ENCODE measurements at places on chromosomes 1 and 21.

- DNase-seq, result no peak
Observed at GRCh38 chr1:29752141-29752540, 515.8 kb downstream of the PTPRU start.

DNA sequence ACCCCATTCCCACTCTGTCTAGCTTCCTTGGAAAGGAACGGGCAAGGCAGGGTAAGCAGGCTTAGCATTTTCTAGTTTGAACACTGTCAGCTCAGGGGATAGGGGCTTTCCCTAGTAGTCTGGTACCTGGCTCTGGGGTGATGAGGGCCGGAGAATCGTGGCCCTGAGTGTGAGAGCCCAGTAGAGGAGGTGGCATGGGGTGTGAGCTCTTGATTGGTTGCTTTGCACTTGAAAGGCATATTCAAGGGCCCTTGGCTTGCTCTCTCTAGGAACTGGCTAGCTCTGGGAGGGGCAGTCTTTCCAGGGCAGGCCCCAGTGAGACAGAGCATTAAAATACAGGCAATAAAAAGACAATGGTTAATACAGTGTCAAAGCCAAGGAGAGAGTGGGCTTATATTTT lies 10.8 kb upstream of the EXTL1 start:
- DNase-seq, result no peak

DNA sequence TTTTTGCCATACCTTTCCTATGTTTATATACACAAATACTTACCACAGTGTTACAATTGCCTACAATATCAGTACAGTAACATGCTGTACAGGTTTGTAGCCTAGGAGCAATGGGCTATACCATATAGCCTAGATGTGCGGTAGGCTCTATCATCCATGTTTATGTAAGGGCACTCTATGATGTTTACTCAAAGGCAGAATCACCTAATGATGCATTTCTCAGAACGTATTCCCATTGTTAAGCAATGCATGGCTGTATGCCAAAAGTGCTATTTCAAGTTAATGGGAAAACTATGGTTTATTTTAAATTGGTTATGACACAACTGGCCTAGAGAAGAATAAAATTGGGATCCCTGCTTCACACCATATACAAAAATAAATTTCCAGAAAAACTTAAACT lies 36.9 kb upstream of the DISP1 start:
- DNase-seq, result no peak

GRCh38 chr1:116150368-116150767 lies 39.2 kb downstream of the MAB21L3 start:
- DNase-seq, result no peak

- no peak for DNase-seq
Observed at GRCh38 chr1:163922743-163923201, 601.0 kb downstream of the NUF2 start.

DNA sequence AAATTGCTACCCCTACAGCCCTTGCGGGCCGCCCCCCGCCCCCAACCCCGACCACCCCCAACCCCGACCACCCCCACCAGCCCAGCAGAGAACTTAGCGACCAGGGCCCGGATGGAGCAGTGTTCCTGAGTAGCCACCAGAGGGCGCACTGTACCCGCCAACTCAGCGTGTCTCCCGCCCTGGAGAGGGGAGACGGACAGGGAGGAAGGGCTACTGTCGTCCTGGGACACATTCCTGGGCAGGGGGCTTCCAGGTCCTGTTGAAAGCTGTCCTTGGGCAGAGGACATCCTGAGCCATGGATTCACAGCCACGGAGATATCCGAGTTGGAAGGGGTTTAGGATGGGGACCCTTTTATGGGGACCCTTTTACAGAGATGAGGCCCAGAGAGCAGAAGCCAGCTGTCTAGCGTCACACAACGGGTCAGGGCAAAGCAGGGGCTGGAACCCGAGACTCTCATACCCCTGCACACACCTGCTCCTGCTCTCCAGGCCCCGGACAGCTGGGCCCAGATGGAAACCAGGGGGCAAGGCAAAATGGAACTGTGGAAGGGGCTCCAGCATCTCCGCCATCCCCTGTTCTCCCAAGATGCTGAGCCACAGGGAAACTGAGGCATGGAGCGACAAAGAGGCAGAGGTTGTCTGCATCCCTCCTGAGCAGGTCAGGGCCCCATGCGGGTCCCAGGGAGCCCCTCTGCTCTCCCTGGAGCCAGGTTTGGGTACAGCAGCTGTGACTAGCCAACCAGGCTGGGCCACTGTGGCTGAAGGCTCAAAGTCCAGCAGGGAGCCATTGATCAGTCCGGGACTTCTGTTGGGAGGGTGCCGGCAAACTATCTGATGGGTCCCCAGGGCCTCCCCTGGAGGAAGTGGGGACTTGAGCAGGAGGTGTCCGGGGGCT lies 25.0 kb upstream of the LAPTM5 start:
- peak; percentile 64 for DNase-seq

DNA sequence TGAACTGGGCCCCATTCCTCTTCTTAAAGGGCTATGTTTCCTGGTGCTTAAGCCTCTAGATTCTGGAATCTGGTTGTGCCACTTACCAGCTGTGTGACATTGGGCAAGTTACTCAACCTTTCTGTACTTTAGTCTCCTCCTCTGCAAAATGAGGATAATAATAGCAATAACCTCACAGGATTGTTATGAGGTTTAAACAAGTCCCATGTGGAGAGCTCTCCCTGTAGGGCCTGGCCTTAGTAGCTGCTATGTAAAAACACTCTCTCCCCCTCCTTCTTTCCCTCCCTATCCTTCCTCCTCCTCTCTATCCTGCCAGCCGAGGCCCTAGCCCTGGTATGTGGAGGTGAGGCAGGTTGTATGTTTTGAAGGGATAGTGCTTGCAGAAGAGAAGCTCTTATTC lies 8.2 kb upstream of the PEAR1 start:
- DNase-seq, result no peak

GRCh38 chr21:29022166-29022565 lies 2.3 kb upstream of the USP16 start:
- no peak for DNase-seq

DNA sequence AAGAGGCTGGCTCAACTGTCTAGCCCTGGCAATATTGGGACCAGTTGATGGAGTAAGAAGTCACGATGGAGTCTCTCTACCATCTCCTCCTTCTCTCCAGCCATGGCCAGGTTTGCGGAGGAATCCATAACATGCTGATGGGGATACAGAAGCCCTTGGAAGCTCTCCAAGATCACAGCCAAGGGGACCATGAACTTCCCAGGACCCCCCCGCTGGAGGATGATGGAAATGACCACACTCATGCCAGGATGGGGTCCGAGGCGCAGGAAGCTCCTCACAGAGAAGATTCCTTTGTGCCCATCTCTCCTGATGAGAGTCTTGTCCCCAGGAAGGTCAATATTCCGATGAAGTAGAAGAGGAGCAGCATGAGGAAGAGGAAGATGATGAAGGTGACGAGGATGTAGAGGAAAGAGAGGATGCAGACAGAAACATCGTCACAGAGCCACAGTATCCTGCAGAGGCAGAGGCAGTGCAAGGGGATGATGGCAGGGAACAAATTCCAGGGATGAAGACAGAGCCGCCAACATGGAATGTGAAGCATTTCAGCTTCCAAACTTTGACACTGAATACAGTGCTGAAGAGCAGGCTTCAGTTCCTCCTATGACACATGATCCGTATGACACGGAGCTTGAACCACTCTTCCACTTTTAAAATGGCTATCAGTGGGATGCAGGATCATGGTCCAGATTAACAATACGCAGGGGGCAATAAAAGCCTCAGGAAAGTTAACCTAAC lies 57.9 kb upstream of the EDN2 start:
- no peak for DNase-seq

DNA sequence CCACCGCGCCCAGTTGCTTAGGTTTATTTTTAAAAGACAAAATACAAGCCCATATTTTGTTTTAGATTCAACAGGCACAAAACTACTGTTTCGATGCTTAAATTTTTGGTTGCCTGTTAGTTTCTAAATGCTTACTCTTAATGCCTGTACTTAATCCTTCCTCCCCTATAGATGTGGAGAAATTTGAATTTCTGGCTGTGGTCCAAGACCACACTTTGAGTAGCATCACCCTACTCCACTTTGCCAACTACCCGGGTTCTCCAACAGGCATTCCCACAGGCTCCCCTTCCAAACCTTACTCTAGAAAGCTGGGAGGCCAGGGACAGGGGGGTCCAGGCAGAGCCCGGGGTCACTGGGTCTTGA lies 20.0 kb downstream of the LACTBL1 start:
- DNase-seq, result no peak

- DNase-seq, result no peak
Observed at GRCh38 chr21:17343055-17343454, 169.8 kb upstream of the CXADR start.

GRCh38 chr1:7644961-7645750 lies 125.9 kb upstream of the VAMP3 start:
- no peak for DNase-seq

- DNase-seq, result no peak
Observed at GRCh38 chr1:230749635-230750034, 2.4 kb downstream of the CAPN9 start.

GRCh38 chr1:89335486-89335885 lies 28.4 kb upstream of the GBP6 start:
- no peak for DNase-seq

DNA sequence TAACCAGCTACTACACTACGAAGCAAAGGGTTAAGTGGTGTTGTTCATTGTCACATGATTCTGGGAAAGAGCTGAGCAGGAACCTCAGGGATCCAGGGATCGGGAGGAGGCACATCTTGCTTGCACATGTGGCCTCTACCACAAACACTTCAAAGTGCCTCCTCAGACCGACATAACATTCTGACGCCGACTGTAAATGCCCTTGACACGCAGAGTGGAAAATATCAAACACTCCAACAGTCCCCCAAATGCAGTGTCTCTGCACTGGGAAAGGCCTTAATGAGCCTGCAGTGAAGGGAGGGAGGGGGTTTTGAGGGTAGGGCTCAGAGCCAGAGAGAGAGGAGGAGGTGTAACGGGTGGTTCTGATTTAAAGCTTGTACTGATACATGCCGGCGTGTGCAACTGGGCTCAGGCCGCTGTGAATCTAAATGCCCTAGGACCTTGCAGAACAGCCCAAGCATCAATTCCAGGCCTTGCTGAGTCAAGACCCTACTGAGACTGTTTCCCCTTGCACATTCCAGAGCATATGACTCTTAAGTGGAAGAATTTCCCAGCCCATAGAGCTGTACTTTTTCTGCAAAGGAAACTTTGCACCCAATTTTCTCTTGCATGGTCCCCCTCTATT lies 163.7 kb downstream of the NTMT2 start:
- DNase-seq, result no peak

DNA sequence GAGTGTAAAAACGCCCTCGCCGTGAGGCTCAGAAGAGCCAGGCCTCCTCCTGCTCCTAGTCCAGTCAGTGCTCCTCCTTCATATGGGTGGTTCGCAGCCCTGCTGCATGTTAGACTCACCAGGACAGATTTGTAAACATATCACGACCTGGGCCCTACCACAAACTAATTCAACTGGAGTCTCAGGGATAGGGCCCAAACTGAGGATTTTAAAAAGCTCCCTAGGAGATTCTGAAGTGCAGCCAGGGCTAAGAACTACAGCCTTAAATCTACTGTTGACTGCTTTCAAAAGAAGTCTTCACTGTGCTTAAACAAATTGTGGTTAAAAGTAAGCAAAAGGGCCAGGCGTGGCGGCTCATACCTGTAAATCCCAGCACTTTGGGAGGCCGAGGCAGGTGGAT lies 57.0 kb downstream of the CAMTA1 start:
- DNase-seq, result no peak

DNA sequence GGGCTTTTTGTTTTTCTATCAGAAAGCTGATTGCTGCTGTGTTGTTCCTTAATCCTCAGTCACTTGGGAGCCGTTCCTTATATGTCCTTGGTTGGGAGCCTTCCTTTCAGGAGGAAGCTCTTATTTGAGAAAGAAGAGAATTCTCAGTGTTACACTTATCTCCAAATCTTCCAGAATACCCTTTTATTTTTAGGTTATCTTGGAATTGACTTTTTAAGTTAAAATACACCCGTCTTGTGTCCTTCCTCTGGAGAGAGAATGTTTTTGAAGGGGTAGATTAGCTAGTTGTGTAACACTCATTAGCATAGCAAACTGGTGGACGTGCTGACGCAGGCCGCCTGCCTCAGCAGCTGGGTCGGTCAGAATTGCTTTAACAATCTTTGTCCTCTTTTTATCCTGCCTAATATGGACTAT lies 42.1 kb downstream of the LRRC8B start:
- no peak for DNase-seq

DNA sequence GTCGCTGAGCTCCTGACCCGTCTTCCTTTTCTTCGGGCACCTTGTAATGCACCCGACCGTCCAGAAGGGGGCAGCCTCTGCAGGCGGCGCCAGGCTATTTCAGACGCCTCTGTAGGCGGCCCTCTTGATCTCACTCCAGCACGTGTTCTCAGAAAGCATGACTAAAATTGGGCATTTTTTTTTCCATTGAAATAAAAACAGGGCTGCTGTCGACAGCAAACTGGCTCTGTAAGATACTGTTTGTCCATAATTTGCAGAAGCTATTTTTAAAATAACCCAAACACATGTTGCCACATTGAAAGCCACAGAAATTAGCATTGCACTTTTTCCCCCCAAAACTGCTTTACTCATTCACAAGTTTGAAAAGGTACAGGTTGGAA lies 78.0 kb downstream of the STUM start:
- DNase-seq, result peak; percentile 48

DNA sequence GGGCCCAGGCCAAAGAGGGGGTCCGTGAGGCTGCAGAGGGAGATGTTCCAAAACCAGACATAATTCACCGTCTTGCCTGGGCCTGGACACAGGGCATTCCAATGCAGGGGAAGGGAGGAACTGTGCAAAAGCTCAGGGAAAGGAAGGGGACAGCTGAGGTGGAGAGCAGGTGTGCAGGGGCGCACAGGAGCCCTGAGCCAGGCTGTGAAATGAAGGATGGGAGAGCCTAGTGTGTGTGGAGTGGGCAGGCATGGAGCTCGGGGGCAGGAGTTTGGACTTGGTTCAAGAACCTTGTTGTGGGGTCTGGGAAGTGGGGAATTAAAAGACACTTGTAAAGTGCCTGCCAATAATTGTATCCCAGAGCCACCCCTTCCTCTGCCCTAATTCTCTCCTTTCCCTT lies 2.3 kb downstream of the TNNI1 start:
- DNase-seq, result no peak

DNA sequence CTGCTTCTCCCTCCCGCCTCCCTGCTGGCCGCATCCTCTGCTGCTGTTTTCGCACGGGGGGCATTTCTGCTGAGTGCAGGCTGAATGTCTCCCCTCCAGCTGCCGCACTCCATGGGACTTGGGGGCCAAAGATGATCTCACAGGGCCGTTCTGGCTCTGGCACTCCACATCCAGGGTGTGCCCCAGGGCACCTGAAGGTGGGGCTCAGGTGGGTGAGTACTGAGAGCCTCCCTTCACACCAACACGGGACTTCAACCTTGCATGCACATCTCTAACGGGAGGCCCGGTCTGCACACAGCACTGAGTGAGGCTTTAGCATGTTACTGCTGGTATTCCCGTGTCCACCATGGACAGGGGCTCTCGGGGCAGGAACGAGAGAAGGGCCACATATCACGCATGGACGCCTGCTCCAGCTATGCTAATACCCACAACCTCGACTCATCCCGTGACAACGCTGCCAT lies 88.9 kb downstream of the DMRTB1 start:
- DNase-seq, result no peak

GRCh38 chr1:2973601-2974593 lies 47.4 kb upstream of the ACTRT2 start:
- DNase-seq, result no peak

- no peak for DNase-seq
Observed at GRCh38 chr1:4126731-4127591, 226.9 kb upstream of the C1orf174 start.
